Kidney (tissue), 22 donors: ENCODE measurements at places on chromosomes 13 and 19.
A peak's percentile ranks its signal among the peaks of the same experiment; 100 is the strongest.

GRCh38 chr19:18663940-18664530 lies 19.4 kb upstream of the CRTC1 start:
- DNase-seq, result no peak

DNA sequence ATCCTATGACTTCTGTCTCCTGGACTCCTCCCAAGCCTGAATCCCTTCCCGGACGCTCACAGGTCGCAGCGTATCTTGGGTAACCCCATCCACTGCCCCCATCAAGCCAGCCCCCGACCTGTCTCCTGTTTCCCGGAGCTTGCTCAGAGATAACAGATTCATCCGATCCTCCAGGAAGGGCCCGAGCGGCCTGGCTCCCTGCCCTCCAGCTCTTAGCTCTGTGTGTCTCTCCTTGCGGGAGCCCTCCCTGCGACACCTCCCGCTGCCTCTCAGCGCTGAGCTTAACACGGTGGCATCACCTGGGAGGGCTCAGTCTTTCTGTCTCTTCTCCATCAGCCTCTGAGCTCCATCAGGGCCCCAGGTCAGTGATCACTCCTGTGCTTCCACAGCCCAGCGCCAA lies 4.3 kb upstream of the TMEM255B start:
- DNase-seq, result peak; percentile 69

- DNase-seq, result peak; percentile 93
Observed at GRCh38 chr19:47428177-47428894, 9.0 kb upstream of the MEIS3 start.

GRCh38 chr19:9523885-9524474 lies 14.5 kb downstream of the ZNF426 start:
- no peak for DNase-seq

DNA sequence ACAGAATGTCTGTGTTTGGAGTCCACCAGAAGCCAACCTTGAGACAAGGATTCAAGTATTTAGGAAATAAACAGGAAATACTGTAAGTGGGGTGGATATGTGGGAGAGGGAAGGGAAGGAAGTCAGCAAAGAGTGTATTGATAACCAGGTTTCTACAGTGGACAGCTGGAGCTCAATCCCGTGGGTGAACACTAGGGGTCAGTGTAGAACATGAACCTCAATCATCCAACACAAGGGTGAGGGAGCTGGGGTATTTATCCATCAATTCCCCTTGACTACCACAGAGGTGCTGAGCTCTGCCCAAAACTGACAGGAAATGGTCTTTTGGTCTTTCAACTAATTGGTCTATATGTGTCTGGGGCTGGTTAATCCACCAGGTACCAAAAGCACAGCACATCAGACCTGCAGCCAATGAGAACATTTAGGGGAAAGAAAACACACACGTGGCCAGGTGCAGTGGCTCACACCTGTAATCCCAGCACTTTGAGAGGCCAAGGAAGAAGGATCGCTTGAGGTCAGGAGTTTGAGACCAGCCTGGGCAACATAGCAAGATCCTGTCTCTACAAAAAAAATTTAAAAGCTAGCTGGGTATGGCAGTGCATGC lies 5.6 kb upstream of the SYDE1 start:
- no peak for DNase-seq

- DNase-seq, result no peak
Observed at GRCh38 chr13:38417241-38417640, 67.6 kb downstream of the UFM1 start.

DNA sequence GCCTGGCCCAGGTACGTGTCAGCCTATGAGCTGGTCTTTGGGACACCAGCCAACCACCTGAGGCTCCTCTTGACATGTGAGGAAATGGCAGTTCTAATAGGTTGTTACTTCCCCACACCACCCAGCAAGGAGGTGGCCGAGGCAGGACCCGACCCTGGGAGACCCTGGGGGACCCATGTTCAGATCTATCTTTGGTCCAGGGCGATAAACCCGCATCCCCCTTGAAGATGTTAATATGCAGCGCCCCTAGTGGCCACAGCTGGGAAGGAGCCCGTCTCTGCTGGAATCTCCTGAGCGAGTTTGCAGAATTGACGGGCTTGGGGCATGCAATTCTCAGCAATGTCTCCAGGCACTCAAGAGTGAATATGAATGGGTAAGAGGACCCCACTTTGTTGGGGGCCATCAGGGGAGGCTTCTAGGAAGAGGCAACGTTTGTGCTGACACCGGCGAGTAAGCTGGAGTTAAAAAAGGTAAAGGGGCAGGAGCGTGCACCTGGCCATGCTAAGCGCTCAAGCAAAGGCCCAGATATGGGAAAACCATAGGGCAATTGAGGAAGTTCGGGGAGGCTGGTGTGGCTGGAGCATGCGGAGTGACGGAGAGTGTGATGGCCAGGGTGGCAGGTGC lies 1.5 kb upstream of the MYO1F start:
- peak; percentile 88 for DNase-seq

GRCh38 chr13:77810878-77811277 lies 107.8 kb downstream of the EDNRB start:
- DNase-seq, result no peak

DNA sequence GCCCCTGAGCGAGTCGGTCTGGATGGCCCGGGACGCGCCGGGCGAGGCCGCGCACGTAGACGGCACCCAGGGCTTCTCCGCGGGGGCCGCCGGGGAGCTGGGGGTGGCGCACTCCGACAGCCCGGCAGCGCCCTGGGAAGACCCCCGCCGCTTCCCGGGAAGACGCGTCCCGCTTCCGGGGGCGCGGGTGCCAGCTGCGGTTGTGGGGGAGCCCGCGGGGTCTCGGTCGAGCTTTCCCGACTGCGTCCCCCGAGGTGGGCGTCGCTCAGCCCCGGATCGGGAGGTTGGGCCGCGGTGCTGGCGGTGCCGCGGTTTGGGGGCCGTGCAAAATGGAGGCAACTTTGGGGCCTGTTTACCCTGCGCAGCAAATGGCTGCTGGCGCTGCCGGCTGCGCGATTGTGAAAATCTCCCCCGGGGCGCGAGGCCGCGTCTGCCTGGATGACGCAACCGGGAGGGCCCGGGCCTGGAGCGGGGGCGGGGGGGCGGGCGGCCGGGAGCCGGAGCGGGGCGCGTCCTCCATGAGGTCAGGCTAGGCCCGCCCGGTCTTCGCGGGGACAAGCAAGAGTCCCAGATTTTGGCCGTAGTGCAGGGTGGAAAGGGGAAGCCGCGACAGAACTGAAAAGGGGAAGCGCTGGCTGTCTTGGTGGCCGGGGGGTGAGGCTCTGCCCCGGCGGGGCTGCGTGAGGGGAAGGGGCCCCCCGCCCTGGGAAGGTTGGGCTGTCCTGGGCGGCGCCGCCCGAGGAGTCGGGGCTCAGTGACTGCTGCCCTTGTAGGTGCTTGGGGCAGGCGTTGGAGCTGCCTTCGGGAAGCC lies 11.3 kb downstream of the PEAK3 start:
- peak; percentile 68 for DNase-seq

GRCh38 chr19:11324748-11325389 lies 14.6 kb downstream of the RAB3D start:
- DNase-seq, result no peak

- DNase-seq, result peak; percentile 21
Observed at GRCh38 chr19:1244693-1245451, 3.3 kb downstream of the ATP5F1D start.

GRCh38 chr19:55115446-55116065 lies 1.9 kb downstream of the PPP1R12C start:
- DNase-seq, result peak; percentile 45

GRCh38 chr19:51809787-51810186 lies 14.8 kb downstream of the FPR3 start:
- no peak for DNase-seq

GRCh38 chr13:33543631-33544265 lies 258.2 kb upstream of the STARD13 start:
- DNase-seq, result no peak

DNA sequence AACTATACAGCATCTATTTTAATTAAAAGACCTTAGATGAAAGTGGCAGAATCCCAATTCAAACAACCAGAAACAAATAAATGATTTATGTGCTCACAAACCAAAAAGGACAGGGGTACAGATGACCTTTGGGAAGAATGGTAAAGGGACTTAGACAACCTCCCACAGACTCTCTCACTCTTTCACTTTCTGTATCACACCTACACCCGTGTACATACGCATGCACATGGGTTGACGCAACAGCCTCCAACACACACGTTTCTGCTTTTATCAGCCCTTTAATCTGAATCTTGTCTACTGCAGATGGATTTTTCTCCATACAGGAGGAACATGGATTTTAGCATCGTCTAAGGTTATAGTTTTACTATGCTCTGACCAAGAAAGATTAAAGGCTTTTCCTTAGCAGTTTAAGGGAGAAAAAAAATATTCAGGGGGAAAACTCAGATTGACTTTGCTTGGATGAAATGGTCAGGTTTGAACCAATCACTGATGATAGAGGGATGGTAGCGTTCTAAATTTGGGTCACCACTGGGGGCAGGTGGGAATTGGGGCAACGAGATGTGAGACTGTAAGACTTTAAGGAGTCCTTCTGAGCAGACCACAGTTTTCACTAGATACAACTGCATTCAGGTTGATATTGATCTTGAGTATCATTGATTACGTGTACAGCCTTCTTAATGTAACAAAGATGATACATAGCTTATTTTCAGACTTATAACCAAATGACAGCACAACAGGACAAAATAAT lies 166.1 kb downstream of the ITGBL1 start:
- DNase-seq, result no peak

GRCh38 chr13:107650081-107650701 lies 565.1 kb downstream of the LIG4 start:
- peak; percentile 71 for DNase-seq

GRCh38 chr13:45004096-45004495 lies 14.8 kb downstream of the GPALPP1 start:
- DNase-seq, result no peak
